Inflammatory macrophage (primary cell): ENCODE measurements at places on chromosomes 16 and 17.
A peak's percentile ranks its signal among the peaks of the same experiment; 100 is the strongest.

- no peak for DNase-seq
Observed at GRCh38 chr16:74874123-74874522, 99.5 kb upstream of the FA2H start.

DNA sequence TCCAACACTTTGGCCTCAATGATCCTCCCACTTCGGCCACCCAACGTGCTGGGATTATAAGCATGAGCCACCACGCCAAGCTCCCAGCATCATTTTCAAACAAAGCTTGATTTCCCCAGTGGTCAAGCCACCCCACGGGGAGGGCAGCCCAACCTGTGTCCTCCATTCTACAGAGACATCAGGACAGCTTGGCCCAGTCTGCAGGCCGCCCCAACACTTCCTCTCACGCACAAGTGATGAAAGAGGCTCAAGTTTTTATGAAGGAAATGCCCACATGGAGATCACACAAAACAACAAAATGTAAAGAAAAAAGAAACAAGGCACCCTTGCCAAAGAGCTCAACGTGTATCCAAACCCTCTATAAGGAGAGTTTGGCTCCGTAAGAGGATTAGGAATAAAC is 112.4 kb downstream of the XYLT1 start:
- peak; percentile 64 for DNase-seq

DNA sequence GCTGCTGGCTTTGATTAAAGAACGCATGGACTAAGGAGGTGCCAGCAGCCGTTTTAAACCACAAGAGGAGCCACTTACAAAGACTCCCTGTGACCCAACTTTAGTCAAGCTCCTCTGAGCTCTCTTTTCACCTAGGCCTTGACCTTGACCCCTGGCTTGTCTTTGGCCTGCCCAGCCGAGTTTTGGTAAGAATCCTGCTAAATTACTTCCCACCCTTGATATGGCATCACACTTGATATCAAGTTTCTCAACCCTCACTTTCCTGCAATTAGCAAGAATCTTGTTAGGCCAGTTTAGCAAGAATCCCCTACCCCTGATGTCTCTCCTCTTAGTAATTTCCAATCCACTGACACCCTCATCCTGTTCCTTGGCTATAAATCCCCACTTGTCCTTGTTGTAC is 232.8 kb upstream of the SALL1 start:
- no peak for DNase-seq

DNA sequence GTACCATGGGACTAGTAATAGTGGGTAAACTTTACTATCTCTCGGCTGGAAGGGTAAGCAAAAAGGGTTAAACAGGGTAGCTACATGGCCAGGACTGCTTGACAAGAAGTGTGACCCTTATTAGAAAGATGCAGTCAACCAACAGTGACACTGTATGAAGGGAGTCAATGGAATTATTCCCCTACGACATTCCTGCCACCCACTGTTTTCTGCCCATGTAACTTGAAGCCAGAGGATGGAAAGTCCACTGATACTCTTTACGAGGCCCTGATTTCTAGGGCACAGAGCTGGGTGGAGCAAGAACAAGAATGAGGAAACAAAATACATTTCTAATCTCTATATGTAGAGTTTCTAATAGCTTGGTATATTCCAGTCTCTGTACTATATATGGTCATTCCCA is 1102.5 kb downstream of the CDH11 start:
- DNase-seq, result no peak

GRCh38 chr17:50461550-50462132 is 7.0 kb downstream of the CHAD start:
- DNase-seq, result no peak

- DNase-seq, result peak; percentile 50
Observed at GRCh38 chr16:2963723-2964474, at the start of gene KREMEN2. TSS of gene KREMEN2 (plus strand) at chr16:2964275. CDS start at chr16:2964521, 246 bp downstream.

GRCh38 chr16:47069313-47069712 is 74.4 kb downstream of the NETO2 start:
- DNase-seq, result no peak

- no peak for DNase-seq
Observed at GRCh38 chr17:2885733-2886132, 89.5 kb downstream of the RAP1GAP2 start.
